ENCODE measurements at places on chromosomes 4 and X.

GRCh38 chr4:8156617-8157016 lies 2.0 kb downstream of the ABLIM2 start:
- DNase-seq = no peak

DNA sequence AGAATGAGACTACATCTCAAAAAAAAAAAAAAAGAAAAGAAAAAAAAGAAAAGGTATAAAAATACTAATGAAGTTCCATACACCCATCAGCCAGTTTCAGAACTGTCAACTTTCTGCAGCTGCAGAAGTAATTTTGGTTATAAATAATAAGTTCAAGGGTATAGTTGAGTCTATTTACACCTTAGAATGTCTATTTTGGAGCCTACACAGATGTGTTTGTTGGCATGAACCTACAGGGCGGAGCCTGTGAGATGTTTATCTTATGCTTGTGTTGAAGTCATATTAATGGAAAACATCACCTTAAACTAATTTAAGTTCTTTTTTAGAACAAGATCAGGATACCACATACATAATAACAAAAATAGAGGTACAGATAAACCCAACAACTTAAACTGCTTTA lies 85.8 kb downstream of the RAPGEF2 start:
- no peak for DNase-seq

- no peak for DNase-seq
Observed at GRCh38 chr4:101954975-101955678, 164.6 kb downstream of the BANK1 start.

DNA sequence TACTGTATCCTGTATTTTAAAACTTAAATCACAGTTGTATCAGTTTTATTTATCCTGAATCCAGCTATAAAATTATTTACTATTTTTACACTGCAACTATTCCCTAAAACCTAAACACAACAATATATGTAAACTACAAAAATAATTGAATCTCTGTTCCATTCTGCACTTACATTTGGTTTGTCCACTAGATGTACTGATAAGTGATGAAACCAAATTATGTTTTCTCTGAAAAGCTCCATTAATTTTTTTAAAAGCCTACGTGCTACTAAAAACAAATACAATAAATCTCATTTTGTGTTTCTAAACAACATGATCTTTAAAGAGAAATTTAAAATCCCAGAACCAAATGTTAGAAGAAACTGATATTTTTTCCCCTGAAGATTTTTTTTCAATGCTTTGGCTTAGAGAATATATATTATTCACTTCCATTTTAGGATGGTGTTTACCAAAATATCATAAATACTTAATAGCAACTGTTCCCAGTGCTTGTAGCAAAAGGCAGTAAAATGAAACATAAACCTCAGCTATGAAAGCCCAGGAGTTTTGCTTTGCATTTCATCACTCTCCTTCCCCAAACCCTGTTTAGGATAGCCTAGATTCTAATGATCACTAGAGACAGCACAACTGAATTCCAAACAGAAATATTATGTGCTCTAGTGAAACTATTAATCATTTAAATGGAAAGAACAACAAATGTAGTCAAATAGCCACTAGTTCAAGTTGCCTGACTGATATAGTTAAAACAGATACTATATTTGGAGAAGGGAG lies 19.7 kb downstream of the ANTXR2 start:
- no peak for DNase-seq

DNA sequence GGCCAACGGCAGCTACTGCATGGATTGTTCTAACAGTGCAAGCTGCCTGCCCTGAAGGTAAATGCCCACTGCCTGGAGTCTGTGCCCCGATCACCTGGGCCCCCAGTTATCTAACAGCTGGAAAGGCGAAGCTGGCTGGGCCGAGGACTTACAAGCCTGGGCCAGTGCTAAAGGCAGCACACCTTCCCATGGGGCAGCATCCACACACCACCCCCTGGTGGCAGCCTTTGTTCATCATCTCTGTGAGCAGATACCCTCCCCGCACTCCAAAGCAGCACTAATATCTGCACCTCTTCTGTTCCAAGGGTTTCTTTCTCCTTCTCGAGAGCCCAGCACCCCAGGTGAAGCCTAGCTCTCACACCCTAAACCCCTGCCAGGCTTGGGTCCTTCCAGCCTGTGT lies 7.6 kb downstream of the SLC2A9 start:
- DNase-seq = no peak

DNA sequence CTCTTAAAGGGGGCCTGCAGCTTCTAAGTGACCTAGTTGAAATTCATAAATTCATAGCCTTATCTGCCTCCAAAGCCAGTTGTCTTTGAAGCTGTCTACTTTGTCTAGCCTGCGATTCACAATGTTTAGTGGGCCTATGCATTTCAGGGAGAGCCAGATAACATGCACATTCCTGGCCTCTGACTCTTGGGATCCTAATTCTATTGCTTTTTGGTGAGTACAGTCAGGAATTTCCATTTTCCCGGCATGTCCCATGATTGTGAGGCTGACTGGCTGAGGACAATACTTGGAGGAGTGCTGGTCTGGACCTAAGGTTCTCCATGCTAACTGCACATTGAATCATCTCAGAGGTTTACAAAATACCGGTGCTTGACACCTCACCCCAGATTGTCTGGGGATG lies 155.0 kb downstream of the MSL3 start:
- no peak for DNase-seq

- DNase-seq = no peak
Observed at GRCh38 chrX:153665726-153666306, 7.8 kb downstream of the PNCK start.

- DNase-seq = no peak
Observed at GRCh38 chr4:71411981-71412380, 73.2 kb downstream of the SLC4A4 start.

DNA sequence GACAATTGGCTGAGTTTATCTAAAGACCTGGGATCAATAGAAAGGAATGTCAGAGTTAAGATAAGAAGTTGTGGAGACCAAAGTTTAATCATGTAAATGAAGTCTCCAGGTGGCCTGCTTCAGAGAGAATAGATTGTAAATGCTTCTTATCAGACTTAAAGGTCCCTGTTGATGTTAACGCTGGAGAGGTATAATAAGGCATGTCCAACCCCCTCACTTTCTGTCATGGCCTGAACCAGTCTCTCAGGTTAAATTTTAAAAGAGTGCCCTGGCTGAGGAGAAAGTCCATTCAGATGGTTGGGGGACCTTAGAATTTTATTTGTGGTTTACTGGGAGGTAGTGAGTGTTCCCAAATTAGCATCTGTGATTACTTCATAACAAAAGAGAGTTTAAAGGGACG lies 86.7 kb downstream of the AKAP4 start:
- no peak for DNase-seq

DNA sequence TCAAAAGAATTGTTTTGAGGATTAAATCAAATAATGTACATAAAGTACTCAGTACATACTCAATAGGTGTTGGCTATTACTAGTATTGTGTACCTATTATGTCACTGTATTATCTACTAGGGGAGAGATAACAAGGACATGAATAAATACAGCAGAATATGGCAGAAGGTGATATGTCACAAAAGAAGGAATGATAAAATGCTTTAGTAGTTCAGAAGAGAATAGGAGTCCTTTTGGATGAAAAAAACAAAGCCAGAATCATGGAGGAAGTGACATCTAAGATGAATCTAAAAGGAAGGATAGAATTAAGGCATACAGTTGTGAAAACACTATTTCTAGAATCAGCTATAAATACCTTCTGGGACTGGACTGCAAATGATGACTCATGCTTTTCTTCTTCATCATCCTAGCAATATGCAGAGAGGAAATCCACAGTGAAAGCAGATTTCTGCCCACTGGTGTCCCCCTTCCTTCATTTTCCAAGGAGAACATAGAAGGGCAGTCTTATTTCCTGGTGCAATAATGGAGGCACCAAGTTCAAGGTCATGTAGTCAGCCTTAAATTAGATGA lies 98.7 kb downstream of the GLUD2 start:
- no peak for DNase-seq

GRCh38 chrX:119145241-119145653 lies 17.6 kb upstream of the KIAA1210 start:
- DNase-seq = no peak

- DNase-seq = no peak
Observed at GRCh38 chr4:48641401-48641800, 138.7 kb downstream of the FRYL start.

GRCh38 chr4:188032583-188032982 lies 37.0 kb downstream of the ZFP42 start:
- no peak for DNase-seq

DNA sequence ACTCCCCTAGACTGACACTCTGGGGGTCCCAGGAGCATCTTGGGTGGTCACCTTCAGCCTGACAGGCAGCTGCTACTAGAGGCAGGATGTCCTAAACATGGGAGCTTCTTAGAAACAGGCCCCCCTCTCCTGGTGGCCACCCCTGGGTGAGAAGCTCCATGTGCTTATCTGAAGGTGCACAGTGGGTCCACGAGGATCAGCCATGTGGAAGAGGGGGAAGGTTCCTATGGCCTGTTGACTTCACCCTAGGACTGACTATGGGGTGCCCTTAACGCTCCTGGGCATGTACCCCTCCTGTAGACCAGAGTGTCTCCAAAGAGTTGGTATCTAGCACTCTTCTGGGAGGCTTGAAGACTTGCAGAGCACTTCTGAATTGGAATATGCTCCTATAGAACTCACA lies 22.9 kb upstream of the WDR1 start:
- DNase-seq = no peak

- no peak for DNase-seq
Observed at GRCh38 chr4:78250500-78250899, 193.4 kb downstream of the FRAS1 start.

GRCh38 chrX:15749642-15750610 lies 11.9 kb downstream of the CA5B start:
- no peak for DNase-seq

- DNase-seq = no peak
Observed at GRCh38 chrX:25383196-25383595, 367.4 kb upstream of the ARX start.

- peak; percentile 35 for DNase-seq
Observed at GRCh38 chrX:24395775-24396174, 35.3 kb downstream of the SUPT20HL1 start.

GRCh38 chr4:95255396-95256107 lies 293.2 kb downstream of the UNC5C start:
- no peak for DNase-seq

DNA sequence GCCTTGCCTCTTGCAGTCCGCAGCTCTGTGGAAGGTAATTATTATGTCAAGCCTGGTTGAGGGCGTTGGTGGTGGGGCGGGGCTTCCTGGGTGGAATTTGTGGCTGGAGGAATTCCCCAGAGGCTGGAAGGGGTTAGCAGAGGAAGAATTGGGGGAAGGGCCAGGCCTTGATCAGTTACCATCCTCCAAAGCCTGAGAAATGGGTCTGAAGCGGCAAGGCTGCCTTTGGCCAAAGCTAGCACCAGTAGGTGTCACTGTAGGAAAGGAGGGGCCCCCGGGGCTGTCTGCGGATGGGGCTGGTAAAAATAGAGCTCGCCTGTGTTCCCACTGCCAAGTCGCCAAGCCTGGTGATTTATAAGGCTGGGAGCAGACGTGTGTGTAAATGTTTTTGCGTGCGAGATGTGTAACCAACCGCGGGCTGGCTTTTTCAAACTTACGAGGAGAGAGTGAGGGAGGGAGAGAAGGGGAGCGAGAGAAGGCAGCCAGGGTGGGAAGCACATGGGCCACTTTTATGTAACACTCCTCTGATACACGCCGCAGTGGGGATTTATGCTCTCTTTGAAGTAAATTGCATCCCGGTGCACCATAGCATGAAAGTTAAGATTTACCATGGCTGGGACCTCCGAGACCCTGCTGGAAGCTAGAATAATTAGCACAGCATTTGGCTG lies 367.0 kb downstream of the BCOR start:
- peak; percentile 32 for DNase-seq

DNA sequence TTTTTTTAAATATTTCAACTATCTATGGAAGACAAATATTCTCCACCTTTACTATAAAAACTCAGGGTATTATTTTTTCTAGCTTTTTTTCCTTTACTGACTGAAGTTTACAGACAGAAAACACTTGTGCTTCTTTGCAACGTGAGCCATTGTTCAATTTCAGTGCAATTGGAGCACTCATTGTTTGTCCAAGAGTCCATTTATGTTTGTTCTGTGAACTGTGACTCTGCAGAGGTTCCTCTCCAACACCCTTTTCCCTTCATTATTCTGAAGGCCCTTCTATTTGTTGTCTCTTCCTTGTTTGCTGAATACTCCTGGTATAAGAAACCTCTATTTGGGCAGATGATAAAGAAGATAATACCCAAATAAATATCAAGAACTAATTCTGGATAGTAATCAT lies 37.4 kb downstream of the DAPP1 start:
- no peak for DNase-seq

- DNase-seq = no peak
Observed at GRCh38 chr4:85842540-85842939, 367.6 kb downstream of the ARHGAP24 start.

- DNase-seq = no peak
Observed at GRCh38 chr4:138650495-138650894, 365.1 kb upstream of the NOCT start.

DNA sequence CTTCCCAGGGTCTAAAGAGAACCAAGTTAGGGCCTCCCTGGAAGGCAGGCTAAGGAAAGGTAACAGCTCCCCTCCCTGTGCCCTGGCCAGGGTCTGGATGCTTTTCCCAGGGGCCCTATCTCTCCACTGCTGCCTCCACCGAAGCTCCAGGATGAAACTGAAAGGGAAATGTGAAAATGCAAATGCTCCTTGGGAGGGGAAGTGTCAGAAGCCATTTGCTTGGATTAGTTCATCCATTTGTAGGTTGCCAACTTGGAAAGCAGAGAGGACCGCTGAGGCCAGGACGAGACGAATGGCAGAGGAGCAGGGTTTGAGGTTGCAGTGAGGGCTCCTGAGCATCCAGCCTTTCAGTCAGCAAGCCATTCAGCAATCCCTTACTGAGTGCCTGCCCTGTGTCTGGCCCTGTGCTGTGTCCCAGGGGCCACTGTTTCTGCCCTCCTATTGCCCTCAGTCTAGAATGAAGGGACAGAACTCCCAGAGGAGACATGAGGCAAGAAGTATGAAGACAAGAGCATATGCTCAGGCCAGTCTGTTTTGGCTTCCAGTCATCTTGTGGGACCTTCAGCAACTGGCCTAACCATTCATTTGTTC lies 45.9 kb upstream of the PGRMC1 start:
- DNase-seq = no peak

DNA sequence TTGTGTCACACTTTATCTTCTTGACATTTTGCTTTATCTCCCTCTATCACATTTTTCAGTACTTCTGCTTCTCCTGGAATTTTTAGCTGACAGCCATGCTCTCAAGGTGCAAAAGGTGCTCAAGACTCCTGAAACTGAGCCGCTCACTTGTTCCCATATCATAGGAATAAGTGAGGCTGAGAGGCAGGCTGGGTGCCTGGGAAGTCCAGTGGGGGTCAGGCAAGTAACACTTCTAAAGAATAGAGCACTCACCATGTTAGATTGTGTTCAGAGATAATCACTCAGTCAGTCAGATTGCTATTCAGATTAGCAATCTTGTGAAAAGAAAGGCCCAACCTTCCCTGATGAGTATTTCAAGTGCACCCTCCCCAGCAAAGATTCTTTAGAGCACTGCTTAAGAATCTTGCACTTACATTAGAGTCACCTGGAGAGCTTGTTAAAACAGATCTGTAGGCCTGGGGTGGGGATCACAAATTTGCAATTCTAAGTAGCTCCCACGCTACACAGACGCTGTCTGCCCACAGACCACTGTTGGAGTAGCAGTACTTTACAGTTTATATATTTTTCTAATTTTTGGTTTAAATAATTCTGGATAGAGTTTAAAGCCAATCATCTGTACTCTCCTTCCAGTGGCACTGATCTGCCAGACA lies 23.1 kb upstream of the LRAT start:
- no peak for DNase-seq

- DNase-seq = no peak
Observed at GRCh38 chr4:25493466-25493865, 116.4 kb downstream of the ANAPC4 start.

- no peak for DNase-seq
Observed at GRCh38 chr4:151833174-151833573, 72.4 kb upstream of the GATB start.

Measured in activated T-cell treated with anti-CD3 and anti-CD28 coated beads for 4 hours (primary cell).